Kidney epithelial cell (primary cell): ENCODE measurements at places on chromosomes 3 and 15.

- DNase-seq: no peak
These were observed 7.2 kb upstream of the HHLA2 start for GRCh38 chr3:108289159-108289558.

DNA sequence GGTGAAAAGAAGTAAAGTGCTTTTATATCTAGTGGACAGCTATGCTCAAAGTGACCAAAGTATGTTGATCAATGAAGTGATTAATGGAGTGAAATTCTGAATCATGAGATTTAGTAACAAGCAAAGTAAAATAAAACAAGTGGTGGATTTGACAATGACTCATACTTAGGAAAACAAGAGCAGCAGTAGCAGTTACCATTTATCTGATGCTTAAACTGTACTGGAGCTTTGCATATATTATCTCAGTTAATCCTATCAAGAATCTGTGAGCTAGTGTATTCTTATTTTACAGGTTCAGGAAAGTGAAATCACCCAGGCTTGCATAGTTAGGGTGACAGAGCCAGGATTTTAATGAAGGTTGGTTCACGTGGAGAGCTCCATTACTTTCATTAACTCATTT lies 50.6 kb upstream of the SPATA16 start:
- peak; percentile 18 for DNase-seq

GRCh38 chr3:55637906-55638638 lies 151.0 kb upstream of the WNT5A start:
- DNase-seq: no peak

DNA sequence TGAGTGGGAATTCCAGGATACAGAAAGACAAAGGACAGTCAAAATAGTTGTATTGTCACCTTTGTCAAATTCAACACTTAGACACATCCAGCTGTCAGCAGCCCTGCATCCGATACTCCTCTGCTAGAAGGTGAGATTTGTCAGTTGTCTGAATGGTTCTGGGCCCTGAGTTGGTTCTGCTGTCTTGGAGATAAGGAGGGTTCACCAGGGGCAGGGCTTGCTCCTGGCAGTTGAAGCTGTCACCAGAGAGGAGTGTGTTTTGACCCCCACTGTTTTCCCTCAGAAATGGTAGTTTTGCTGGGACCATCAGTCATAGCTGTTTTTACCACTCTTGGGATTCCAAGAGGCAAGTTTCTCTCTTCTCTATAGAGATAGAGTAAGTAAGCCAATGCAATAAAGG lies 3.2 kb upstream of the KY start:
- no peak for DNase-seq

DNA sequence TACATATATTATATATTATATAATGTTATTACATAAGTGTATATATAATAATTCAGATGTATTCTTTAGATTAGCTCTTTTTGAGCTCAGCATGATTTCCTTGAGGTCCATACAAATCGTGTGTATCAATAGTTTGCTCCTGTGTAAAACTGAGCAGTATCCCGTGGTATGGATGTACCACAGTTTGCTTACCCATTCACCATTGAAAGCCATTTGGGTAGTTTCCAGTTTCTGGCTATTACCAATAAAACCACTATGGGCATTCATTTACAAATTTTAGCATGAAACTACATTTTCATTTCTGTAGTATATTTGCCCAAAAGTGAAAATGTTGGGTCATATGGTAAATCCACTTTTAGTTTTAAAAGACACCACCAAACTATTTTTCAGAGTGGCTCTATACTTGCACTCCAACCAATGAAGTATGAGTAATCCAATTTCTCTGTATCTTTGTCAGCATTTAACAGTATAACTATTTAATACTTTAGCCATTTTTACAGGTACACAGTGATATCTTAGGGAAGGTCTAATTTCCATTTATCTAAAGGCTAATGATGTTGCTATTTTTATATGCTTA lies 1361.4 kb upstream of the GBE1 start:
- DNase-seq: no peak

DNA sequence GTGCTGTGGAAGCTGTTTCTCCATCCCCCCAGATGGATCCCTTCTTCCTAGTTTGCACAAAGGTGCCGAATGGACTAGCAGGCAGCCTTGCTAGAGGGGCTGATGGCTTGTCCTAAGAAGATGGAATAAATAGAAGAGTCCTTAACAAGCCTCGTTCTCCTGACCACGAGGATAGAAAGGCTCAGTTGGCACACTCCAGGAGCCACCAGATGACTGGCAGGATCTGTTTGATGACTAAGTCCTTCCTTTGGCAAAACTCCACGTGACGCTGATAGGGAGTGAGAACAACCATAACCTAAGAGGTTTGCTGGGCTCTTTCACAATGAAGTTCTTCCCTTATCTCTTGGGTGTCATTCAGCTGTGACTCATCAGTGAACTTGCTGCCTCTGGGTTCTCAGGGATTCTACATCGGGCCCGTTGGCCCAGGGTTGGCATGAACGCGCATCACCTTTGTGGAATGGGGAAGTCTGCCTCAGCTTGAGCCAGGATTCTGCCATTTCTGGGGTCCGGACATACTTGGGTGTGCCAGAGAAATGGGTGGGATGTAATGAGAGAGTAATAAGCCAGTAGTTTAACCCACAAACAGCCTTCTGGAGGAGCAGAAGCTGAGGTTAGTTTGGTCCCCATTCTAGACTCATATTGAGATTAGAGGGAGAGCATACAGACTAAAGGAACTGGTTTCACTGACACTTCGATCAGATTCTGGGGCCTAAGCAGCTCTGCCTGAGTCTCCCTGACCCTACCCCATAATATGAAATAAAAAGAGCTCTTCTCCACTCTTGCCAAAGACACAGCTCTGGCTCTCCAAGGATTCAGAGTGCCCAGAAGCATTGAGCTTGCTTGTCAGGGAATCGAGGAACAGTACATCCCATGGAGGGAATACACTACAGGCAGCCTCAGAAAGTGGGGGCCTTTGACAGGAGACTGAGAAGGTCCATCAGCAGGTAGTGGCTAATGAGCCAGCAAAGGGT lies 2.0 kb upstream of the MELTF start:
- peak; percentile 96 for DNase-seq

DNA sequence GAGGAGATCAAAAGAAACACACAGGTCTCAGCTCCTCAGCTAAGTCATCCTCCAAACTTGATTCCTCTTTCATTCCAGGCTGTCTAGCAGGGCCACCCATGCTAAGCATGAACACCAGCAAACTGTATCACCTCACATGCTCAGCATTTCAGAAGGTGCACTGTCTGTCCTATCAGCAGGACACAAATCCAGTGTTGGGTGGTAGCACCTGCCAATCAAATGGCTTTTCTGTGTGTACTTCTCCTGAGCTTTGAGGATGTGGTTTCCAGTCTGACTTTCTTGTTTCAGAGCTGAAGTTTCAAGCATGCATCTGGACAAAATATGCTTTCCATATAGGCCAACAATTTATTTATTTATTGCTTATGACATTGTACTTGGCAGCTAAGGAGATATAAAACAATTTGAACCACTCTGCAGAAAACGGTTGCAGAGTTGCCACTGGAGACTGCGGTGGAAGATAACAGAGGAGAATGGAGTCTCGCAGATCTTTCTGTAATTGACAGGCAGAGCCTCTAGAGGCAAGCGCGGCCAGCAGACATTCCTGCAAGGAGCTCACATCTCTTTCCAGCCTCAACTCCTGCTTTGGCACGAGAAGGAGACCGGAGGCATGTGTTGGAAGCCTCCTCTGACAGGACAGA lies 167.1 kb upstream of the WNT5A start:
- no peak for DNase-seq

- no peak for DNase-seq
These were observed 251.1 kb downstream of the GABRB3 start for GRCh38 chr15:26521691-26522198.

GRCh38 chr3:40961104-40961857 lies 238.0 kb upstream of the CTNNB1 start:
- no peak for DNase-seq

GRCh38 chr15:80875568-80876347 lies 96.6 kb downstream of the CEMIP start:
- DNase-seq: no peak

- DNase-seq: no peak
These were observed 36.3 kb downstream of the ALG1L2 start for GRCh38 chr3:130117933-130118332.

- DNase-seq: no peak
These were observed 301.2 kb upstream of the NR2E3 start for GRCh38 chr15:71509139-71509538.

DNA sequence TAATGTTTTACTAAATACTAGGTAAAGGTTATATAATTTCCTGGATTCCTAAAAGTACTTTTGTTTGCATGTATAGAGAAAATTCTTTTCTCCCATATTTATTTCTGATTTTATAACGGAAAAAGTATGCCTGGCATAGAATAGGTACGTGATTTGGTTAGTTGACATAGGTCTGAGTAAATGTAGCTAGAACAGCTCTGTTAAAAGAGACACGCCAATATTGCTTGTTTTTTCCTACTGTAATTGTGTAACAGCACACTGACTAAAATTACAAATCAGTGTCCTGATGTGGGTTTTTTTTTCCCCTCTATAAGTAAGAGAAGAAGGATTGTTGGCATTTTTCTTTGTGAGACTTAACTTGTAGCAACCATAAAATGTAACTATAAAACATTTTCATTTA lies 26.7 kb downstream of the KLHL24 start:
- DNase-seq: no peak

DNA sequence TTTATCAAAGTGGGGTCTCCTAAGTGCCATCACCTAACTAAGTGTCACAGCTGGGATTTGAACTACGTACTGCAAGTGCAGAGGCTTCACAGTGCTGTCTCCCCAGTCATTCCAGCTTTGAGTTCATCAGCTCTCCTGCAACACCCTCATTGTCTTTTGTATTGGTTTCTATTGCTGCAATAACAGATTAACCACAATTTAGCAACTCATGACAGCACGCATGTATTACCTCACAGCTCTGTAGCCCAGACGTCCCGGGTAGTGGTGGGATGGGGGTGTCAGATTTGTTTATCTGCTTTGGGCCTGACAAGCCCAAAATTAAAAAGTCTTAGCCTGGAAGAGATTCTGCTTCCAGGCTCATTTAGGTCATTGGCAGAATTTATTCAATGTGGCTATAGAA lies 220.5 kb upstream of the LRRN1 start:
- no peak for DNase-seq
